ENCODE measurements at places on chromosomes 7 and 10. TPM values are rescaled to one million over a fixed set of nuclear protein-coding genes. Genes with fewer than 3 reads are reported as not detected.

INMT gene
- 1.5 TPM for total RNA-seq

SFTPA1 gene
- not detected for total RNA-seq

BTBD16 gene
- not detected for total RNA-seq

SLC26A3 gene
- total RNA-seq = not detected

SPDYE2 gene
- total RNA-seq = not detected

HPSE2 gene
- not detected for total RNA-seq

SERPINE1 gene
- total RNA-seq = 278 TPM

SH2D4B gene
- not detected for total RNA-seq

C10orf53 gene
- total RNA-seq = not detected

GIMAP2 gene
- total RNA-seq = 9.4 TPM
